Type B pancreatic cell (in vitro differentiated cells): ENCODE measurements at places on chromosomes 7 and 10.

- no peaks in the 10 kb centered on the region for H3K4me1 ChIP-seq
- H3K4me3 ChIP-seq = no peak overlapping the region
- H3K27ac ChIP-seq = no peak overlapping the region
- no peak for DNase-seq
Observed at GRCh38 chr10:65294329-65294728, 1631.5 kb upstream of the LRRTM3 start.

DNA sequence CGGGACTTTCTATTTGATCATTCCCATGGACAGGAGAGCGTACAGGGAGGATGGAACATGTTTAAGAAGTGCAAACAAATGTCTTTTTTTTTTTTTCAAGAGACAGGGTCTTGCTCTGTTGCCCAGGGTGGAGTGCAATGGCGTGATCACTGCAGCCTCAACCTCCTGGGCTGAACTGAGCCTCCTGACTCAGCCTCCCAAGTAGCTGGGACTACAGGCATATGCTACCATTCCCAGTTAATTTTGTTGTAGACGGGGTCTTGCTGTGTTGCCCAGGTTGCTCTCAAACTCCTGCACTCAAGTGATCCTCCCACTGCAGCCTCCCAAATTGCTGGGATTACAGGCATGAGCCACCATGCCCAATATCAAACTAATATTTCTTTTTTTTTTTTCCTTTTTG is 40.5 kb downstream of the SPDYE5 start:
- no peaks in the 10 kb centered on the region for H3K36me3 ChIP-seq
- no peak overlapping the region for H3K4me3 ChIP-seq
- H3K4me1 ChIP-seq = peaks cover 4% of the 10 kb centered on the region
- peak; percentile 37 for DNase-seq

DNA sequence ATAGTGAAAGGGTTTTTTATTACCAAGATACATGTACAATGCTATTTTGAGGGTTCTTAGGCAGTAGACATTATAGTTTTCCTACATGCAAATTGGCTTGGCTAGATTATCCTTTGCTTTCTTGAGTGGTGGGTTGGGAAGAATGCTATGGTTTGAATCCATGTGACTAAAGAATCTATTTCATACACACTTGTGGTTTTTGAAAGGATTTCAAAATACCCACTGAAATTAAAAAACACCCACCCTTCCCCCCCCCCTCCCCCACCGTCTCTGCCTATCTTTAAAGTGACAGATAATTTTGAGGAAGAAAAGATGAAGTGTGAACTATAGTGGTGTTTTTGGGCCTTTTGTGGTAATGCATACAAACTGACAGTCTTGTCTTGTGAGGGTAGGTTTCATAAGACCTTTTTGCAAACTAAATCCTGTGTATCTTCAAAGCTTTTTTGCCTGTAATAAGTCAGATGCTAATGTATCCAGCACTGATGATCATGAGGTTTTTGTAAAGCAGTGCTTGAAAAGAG is 90.9 kb downstream of the TPST1 start:
- no peak overlapping the region for H3K4me3 ChIP-seq
- DNase-seq = no peak
- H3K27me3 ChIP-seq = no peaks in the 10 kb centered on the region
- H3K4me1 ChIP-seq = no peaks in the 10 kb centered on the region
- H3K27ac ChIP-seq = no peak overlapping the region
- peaks cover 17% of the 10 kb centered on the region for H3K36me3 ChIP-seq

DNA sequence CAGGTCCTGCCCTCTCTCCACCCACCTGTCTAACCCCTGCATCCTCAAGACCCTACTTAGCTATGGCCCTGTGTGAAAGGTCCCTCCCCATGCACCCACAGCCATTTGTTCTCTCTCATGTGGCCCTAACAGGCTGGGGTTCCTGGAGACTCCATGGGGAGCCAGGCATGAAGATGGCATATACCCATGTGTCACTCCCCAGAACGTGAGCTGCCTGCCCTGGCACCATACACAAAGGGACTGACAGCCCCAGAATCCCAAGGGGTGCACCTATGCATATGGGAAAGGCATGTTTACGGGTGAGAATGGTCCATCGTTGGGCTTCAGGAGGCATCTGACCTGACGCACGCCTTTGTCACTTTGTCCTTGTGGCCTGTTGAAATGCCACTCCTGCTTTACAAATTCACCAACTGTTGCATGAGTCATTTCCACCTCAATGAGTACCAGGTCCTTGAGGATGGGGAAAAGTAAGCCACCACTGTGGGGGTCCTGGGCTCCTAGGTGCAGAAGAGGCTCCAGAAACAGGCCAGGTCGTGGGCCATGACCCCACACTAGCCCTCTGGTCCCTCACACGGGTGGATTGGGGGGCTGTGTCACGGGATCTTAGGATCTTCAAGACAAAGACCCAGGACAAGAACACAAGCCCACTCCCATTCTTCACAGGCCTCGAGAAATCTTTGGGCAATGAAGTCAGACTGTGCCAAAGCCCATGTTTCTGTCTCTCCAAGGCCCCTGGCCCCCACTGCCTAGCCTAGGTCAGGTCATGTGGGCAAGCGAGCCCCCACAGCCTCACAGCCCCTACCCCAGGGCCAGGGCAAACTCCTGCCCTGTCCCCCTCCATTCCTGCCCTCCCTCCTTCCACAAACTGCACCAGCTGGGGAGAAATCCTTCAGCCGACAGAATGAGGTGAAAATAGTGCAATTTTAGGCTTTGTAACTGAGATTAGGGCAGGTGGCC is 8.6 kb downstream of the GPRIN2 start:
- peaks cover 12% of the 10 kb centered on the region for H3K27me3 ChIP-seq
- peak; percentile 65 for DNase-seq
- H3K36me3 ChIP-seq = no peaks in the 10 kb centered on the region
- no peak overlapping the region for H3K4me3 ChIP-seq
- no peaks in the 10 kb centered on the region for H3K4me1 ChIP-seq

DNA sequence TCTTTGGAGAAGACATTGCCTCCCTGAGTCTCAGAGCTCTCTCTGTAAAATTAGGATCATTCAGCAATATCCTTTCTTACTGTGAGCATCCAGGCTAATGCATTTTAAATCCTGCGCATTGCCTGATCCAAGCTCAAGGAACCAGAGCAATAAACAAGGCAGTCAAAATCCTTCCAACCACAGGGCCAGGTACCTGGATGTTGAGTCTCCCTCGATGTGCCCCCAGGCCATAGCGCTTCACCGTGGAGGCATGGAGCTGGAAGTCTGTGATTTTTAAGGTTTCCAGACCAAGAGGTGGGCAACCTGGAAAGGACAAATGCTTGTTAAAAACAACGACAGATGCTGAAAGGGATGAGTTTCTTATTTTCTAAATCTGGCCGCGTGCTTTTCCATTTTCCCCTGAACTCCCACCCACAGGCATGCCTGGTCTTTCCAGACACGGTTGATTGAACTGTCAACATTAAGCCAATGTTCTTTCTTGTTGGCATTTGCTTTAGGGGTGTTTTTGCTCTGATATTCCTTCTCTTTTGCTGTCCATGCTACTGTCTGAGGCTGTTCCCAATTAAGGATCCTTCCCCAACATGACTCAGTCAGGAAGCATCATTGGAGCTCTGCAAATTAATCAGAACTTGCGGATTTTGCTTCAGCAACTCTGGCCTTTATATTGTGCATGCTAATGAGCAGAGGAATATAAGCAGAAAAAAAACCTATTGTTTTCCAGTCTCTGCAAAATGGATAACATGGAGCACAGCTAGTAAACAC is 29.0 kb downstream of the CPXM2 start:
- no peak overlapping the region for H3K4me3 ChIP-seq
- peaks cover 6% of the 10 kb centered on the region for H3K27me3 ChIP-seq
- H3K36me3 ChIP-seq = peaks cover 8% of the 10 kb centered on the region
- DNase-seq = no peak
- H3K27ac ChIP-seq = no peak overlapping the region

DNA sequence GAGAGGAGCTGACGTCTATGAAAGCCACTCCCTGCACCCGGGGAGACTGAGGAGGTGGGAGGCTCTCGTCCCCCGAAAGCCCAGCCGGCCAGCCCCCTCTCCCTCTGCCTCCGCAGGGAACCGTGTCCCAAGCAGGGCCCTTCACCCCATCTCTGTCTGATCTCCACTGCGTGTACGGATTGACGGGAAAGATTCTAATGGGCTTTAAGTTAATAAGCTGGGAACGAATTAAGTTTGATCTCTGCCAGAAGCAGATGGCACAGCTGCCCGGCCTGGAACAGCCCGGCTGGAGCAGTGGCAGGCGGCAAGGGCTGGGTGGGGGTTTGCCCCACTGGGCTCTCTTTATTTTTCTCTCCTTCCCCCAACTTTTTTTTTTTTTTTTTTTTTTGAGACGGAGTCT is 6.1 kb upstream of the SLC29A4 start:
- no peak for DNase-seq
- no peak overlapping the region for H3K4me3 ChIP-seq
- H3K27ac ChIP-seq = no peak overlapping the region
- peaks cover 5% of the 10 kb centered on the region for H3K4me1 ChIP-seq

DNA sequence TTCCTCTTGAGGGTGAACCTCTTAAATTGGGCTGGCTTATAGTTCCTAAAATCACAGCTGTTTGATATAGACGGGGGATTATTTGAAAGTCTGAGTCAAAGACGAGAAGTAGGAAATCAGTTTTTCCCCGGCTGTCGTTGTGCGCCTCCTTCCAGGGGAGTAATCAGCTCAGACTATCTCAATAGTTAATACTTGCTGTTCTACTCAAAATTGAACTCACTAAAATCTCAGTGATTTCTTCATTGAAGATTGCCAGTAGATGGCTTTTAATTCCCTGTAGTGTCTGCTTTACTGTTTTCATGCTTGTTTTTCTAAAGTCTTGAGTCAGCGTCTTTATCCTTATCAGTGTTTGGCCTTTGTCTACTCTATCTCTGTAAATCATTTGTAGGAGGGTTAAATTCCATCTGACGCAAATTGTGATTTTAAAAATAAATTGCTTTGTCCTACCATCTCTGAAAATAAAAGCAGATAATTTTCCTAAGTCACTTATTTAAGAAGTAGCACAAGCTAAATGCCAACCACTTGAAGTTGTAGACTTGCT is 47.3 kb downstream of the CNNM2 start:
- H3K36me3 ChIP-seq = peaks cover 5% of the 10 kb centered on the region
- peak overlapping the region; percentile 42 for H3K4me3 ChIP-seq

DNA sequence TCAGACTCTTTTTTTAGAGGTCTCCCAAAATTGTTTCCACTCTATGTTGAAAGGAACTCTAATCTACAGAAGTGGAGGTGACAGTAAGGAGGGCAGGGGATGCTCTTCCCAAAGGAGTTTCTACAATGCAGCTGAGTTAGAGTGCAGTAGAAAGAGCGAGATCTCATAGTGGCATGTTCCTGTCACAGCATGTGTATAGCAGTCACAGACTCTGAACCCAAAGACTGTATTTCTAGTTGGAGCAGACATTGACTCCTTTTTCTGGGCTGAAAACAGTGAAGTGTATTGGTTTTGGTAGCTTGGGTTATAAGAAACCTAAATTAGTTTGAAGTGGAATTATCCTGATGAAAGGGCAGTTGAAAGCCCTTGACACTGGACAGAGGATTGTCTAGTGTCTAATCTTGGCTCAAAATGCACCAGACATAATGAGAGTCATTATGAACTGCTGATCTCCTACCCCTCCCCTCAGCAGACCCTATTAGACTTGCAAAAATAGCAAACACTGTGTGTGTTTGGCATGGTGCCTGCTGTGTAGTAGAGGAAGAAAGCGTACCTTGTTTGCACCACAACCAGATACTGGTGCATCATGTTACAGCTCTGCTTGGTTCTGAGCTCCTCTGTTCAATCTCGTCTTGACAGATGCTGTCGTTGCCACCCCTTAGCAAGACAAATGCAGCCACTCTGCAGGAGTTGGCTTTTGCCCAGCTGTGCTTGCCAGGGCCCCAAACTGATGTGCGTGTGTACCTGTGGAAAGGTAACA is 336.0 kb downstream of the AUTS2 start:
- H3K27ac ChIP-seq = peak overlapping the region; percentile 0
- H3K4me1 ChIP-seq = peaks cover 20% of the 10 kb centered on the region
- no peak for DNase-seq
- no peak overlapping the region for H3K4me3 ChIP-seq

DNA sequence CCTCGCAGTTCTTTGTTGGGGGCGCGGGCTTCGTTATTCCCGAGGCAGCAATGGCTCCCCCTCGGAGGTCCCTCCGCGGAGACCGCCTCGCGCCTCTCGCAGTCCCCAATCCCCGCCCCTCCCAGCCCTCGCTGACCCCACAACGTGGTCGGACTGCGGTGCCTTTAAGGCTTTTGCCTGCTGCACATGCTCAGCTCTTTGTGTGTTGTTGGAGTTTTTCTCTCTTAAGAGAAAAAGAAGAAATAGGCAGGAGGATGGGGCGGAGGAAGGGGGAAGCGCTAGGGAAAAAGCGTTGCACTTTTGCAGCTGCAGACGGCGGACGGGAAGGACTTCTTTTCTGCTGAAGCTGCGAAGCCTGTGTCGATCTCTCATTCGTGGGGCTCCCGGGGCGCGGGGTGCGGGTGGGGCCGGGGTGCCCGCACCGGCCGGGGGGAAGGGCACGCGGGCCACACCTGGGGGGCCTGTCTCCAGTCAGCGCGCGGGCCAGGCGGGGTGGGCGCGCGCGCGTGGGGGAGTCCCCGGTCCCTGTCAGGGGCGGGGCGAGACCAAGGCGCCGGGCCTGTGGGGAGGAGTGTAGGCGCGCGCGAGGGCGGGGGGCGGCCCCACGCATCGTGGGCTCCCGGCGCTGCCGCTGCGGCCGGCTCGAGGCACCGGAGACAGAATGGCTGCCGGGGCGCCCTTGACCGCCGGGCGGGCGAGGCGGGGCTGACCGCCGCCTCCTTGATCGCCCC is 445 bp upstream of the ATRNL1 start:
- peaks cover 49% of the 10 kb centered on the region for H3K27me3 ChIP-seq
- peaks cover 33% of the 10 kb centered on the region for H3K4me1 ChIP-seq
- DNase-seq = peak; percentile 75

- no peak for DNase-seq
- H3K4me1 ChIP-seq = peaks cover 5% of the 10 kb centered on the region
- H3K27me3 ChIP-seq = peaks cover 23% of the 10 kb centered on the region
- H3K27ac ChIP-seq = no peak overlapping the region
- H3K36me3 ChIP-seq = peaks cover 8% of the 10 kb centered on the region
Observed at GRCh38 chr7:155789001-155789725, 23.1 kb downstream of the SHH start.

DNA sequence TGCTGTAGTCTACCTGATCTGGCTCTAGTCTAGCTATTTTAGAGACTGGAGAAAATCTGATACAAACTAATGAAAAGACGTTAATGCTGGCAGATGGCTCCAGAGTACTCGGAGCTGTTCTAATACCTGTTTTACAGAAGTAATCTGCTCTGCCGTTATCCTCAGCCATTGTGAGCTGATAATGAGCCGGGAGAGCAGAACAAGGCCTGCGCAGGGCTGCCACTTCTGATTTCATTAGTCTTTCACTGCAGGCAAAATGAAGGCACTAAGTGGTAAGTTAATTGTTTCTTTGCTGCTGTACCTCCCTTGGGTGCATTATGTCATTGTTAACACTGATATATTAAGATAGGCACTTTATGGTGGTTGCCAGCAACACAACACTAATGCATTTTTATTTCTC is 456.4 kb upstream of the PFKP start:
- no peak for DNase-seq
- H3K36me3 ChIP-seq = no peaks in the 10 kb centered on the region
- no peak overlapping the region for H3K27ac ChIP-seq
- H3K27me3 ChIP-seq = peaks cover 19% of the 10 kb centered on the region
- no peaks in the 10 kb centered on the region for H3K4me1 ChIP-seq

GRCh38 chr7:32089678-32090077 is 19.5 kb upstream of the PDE1C start:
- no peaks in the 10 kb centered on the region for H3K4me1 ChIP-seq
- no peak for DNase-seq
- no peak overlapping the region for H3K27ac ChIP-seq
